ENCODE measurements at places on chromosomes 1 and 21. TPM values are rescaled to one million over a fixed set of nuclear protein-coding genes. Genes with fewer than 3 reads are reported as not detected.

GRCh38 chr1:103110701-103111100 is 2.4 kb upstream of the COL11A1 start:
- DNase-seq, result no peak

DNA sequence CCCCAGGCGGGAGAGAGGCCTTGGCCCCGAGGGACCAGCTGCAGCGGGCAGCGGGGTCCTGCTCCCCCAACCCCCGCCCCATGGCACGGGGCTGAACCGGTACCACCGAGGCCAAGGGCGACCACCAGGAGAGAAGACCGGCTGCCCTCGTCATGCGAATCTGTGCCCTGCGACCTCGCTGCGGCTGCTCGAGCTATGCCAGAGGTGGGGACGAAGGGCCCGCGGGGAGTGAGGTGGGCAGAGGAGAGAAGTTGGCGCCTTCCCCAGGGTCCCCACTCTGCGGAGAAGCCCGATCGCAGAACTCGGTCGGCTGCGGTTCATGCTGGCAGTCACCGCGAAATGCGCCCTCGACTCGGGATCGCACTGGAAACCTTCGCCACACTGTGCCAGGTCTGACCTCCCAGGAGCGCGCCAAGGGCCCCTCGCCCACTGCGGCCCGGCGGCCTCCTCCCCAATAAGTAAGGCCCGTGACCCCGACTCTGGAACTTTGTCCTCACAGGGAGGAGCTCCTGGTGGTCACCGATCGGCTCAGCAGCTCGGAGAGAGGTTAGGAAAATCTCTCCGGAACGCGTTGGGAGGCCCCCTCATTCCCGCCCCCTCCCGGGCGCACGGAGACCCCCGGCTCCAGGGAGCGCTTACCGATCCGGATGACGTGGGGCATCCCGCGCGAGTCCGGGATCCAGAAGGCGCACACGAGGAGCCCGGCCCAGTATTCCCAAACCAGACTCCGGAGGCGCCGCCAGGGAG is 787 bp downstream of the GRIK3 start:
- no peak for DNase-seq

Gene FBXO2
- total RNA-seq, result 44.4 TPM

GRCh38 chr1:74693473-74693872 is 19.9 kb upstream of the ERICH3 start:
- no peak for DNase-seq

GRCh38 chr1:87346130-87346814 is 17.6 kb downstream of the LMO4 start:
- peak; percentile 25 for DNase-seq

DNA sequence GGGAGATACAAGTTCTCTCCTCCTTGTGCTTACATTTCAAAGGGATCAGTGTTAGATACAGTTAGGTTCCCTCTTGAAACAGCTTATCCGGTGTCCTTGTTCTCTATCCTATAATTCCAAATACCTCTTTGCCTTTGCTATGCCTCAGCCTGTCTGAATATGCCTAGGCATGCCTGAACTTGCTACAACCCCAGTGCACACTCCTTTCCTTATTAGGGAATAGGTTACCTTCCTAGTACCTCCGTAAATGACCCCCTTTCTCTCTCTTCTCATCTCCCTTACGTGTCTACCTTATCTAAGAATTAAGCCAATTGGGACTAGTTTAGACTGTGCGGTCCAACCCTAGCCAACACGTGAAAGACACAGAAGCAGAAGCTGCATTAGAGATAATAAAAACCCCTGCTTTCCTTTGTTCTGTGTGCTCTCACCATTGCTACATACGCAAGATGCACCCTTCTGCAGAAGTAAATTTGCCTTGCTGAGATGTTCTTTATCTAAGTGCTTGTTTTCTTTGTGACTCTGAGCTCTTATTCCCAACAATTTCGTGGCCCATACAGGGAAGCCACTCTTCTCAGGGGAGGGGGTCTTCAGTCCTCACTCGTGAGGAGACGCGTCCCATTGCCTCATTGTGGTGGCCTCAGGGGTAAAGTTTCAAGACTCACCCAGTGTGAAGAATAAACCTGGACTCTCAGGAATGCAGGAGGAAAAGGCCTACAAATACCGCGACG is 802.1 kb downstream of the PLA2G4A start:
- DNase-seq, result peak; percentile 46

DNA sequence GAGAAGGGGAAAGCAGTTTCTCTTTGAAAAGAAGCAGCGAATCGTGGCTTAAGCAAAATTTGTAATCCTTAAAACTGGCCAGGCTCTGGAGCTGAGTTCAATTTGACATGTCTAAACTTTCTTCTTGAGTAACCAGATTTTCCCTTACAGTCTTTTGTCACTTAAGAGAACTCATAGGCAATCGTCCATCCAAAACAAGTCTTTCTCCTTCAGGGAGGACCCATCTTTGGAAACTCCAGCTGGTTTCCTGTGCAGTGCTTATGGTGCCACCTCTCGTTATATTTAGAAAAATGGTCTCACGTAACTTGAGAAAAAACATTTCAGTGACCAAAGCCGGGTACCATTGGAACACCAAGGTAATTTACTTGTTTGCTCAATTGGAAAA is 1.8 kb upstream of the PTTG1IP start:
- no peak for DNase-seq

DNA sequence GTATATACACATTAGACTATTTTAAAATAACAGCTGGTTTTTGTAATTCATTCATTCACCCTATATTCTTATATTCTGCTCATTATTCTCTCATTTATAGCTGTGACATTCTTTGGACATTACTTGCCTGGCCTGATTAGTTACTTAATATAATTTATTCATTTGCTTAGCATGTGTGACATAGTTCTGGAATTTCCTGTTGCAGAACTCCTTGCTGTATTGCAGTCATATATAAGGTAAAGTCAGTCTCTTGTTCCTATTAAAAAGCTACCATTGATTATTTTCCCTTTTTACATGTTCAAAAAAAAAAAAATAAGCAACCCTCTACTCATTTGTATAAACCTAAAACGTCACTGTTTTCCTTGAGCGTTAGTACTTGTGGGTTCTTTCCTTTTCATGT is 23.9 kb downstream of the GNAT2 start:
- DNase-seq, result no peak

Gene JUN
- 21.6 TPM for total RNA-seq

DNA sequence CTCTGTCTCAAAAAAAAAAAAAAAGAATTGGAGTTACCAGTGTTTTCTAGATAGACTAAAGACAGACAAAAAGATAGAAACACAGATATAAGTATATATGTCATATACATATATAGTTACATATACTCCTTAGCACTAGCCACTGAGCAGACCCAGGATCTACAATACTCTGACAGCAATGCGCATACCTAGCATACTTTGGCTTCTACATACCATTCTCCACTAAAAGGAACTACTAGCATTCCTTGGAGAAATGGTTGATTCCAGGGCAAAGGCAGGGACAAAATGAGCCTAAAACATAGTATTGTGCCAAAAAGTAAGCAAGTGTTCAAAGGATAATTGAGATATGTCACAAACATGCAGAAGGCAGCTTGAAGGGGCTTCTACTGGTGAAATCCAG is 22.7 kb downstream of the SYNJ1 start:
- peak; percentile 56 for DNase-seq

GRCh38 chr21:31484219-31484618 is 140.2 kb upstream of the TIAM1 start:
- no peak for DNase-seq

Gene OR10J1
- total RNA-seq, result not detected

GRCh38 chr1:180168786-180169639 is 14.3 kb downstream of the QSOX1 start:
- peak; percentile 88 for DNase-seq

Gene TSSK3
- total RNA-seq, result not detected

DNA sequence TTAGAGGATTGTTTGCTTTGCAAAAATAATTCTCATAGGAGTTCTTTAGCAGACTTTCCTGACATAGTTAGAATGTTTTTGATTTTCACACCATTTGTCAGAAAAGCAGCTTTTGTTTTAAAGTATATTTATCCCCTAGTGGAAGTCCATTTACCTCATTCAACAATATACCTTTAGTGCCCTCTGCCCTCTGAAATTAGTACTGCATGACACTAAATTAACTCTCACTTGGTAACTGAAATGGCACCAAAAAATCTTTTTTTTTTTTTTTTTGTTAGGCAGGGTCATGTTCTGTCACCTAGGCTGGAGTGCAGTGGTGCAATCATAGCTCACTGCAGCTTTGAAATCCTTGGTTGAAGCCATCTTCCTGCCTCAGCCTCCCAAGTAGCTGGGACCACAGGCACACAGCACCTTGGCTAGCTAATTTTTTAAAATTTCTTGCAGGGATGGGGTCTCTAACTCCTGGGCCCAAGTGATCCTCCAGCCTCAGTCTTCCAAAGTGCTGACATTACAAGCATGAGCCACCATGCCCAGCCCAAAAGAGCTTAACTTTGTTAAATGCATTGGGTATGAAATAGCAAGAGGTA is 13.6 kb downstream of the LRRC42 start:
- DNase-seq, result peak; percentile 73

Gene ZMYM1
- total RNA-seq, result 51.0 TPM

Gene HJV
- total RNA-seq, result 0.42 TPM

GRCh38 chr1:19441048-19441780 is 44.1 kb downstream of the CAPZB start:
- no peak for DNase-seq

GRCh38 chr1:50955116-50955515 is 5.0 kb downstream of the FAF1 start:
- DNase-seq, result no peak

GRCh38 chr1:168312718-168313604 is 32.3 kb downstream of the TBX19 start:
- DNase-seq, result no peak

- DNase-seq, result no peak
These were observed 26.4 kb downstream of the KRTAP10-1 start for GRCh38 chr21:44513389-44514217.

Gene ORC1
- 54.4 TPM for total RNA-seq

- no peak for DNase-seq
These were observed 26.5 kb upstream of the KRTAP19-8 start for GRCh38 chr21:31064803-31065202.

DNA sequence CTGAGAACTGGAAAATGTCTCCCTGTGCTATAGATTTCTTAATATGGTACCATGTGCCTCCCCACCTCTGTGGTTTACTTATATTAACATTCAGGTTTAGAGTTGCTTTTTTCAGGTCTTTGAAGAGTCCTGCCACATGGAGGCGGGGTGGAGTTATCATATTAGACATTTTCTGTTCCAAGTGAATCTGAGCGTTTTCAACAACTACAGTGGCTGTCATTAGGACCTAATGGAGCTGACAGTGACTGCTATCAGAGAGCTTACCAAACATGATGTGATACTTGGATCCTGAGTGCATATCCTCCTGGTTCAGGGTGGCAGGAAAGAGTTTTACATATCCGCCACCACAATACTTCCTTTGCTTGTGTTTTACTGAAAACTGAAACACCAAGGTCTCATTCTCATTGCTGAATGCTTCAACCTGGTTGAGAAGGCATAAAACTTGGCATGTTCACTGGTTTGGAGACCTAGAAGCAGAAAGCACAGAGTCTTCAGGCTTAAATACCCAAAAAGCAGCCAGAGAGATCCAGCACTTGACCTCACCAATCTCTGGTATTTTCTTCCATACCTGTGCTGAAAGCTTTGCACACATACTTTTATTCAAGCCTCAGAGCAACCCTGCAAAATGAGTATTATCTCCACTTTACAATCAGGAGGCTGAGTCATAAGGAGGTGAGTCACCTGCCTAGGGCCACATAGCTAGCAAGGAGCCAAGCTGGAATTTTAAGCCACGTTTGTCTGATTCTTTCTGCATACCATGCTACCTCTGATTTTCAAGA is 47.4 kb upstream of the OSBPL9 start:
- DNase-seq, result peak; percentile 38

GRCh38 chr1:115729756-115730155 is 38.8 kb downstream of the CASQ2 start:
- DNase-seq, result no peak

GRCh38 chr1:27099587-27100334 is 55.2 kb downstream of the SLC9A1 start:
- DNase-seq, result peak; percentile 32

GRCh38 chr1:151134991-151135390 is 11.4 kb downstream of the SEMA6C start:
- DNase-seq, result no peak

DNA sequence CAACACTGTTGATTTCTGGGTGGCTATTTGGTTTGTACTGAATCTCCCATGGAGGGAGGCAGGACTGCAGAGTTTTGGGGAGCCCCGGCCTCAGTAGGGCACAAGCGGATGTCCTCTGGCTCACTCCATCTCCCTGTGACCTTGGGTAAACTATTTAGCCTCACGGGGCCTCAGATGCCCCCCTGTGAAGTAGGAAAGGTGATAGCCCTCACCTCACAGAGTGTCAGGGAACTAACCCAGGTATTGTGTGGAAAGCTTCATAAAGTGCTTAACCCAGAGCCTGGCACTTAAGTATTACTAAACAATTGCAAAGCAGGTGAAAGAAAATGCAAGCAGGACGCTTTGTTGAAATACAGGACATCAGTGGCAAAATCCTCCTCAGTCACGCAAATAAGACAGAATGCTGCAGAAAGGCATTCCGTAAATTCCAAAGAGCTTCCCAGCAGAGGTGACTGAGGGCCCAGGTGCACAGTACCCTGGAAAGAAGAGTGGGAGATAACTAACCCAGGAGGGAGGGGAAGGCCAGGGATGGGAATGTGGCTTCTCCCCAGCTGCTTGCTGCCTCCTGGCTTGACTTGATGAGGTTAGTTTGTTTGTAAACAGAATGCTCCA is 436.3 kb downstream of the PRDM2 start:
- DNase-seq, result peak; percentile 84

Gene KPRP
- not detected for total RNA-seq

- no peak for DNase-seq
These were observed 673.0 kb downstream of the USP25 start for GRCh38 chr21:16402752-16403151.

DNA sequence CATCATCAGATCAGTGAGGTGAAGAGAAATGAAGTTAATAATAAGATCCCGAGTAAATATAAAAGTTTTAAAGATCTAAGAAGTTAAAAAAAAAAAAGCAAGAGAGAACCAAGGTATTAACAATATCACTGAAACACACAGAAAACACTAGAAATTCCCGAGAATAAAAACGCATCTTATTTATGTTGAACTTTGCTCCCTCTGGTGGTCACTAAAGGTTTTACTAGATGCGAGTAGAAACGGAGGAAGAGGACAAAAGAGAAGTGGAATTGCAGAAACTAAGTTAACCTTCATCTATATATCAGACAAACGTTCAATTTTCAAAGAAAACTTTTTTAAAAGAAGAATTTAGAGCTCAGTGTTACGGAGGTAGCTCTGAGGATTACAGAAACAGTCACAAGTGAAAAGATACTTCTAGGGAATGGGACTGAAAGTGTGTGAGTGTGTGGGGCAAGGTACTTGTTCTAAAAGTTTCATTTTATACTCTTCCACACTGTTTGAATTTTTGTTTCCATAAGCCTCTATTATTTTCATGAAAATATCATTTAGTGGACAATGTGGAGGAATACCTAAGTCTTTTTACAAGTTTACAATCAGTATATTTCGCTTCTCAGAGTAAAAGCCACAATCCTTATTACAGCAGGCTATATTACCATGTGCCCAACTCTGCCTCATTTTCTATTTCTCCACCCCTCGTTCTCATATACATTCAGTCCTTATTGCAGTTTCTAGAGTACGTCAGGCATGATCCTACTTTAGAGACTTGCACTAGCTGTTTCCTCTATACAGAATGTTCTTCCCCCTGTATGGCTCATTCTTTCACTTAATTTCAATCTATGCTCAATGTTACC is 19.7 kb downstream of the ACBD6 start:
- peak; percentile 85 for DNase-seq

Data from GM23338 (cell line).